NCI-H2081 (cell line): ENCODE measurements at places on chromosomes 5 and 9.

GRCh38 chr5:40981420-40981819 is 72.1 kb downstream of the C7 start:
- DNase-seq = no peak

DNA sequence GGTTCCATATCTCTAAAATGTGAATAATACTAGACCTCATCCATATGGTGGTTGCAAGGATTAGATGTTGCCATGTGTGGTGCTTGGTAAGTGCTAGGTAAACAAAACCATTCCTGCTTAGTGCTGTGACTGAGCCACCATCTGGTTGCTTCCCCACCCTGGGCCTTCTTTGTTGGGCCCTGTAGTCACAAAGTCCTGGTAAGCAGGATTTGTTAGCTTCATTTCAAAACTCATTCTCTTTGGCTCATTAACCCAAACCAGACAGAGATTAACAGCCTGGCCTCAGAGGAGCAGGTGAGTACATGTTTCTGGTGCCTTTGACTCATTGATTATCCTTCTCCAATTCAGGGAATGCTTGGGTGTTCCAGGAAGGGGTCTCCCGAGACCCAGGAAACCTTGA is 240.2 kb downstream of the ARHGAP26 start:
- DNase-seq = peak; percentile 41

- DNase-seq = no peak
Measured at GRCh38 chr9:112162621-112163413, 12.3 kb downstream of the SUSD1 start.

DNA sequence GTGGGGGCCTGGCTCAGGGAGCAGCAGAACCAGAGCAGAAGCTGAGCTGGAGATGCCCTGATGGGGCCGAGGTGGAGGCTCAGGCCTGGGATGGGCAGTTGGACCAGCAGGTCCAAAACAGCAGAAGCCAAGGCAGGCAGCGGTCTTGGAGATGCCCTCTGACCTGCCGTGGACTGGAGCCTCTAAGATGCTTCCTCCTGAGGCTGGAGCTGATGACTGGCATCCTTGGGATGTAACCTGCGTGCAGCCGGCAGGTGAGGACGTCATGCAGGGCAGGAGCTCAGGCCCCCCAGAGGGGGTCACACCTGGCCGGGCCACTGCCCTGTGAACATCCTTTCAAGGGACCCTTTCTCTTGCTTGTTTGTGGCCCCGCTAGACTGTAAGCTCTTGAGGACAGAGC is 162.0 kb downstream of the RGS3 start:
- no peak for DNase-seq

- DNase-seq = no peak
Measured at GRCh38 chr5:170104299-170104698, 1.4 kb upstream of the FOXI1 start.
